ENCODE measurements at places on chromosomes 7 and 10.

- DNase-seq, result no peak
Measured at GRCh38 chr10:114577133-114577532, 80.9 kb downstream of the ABLIM1 start.

DNA sequence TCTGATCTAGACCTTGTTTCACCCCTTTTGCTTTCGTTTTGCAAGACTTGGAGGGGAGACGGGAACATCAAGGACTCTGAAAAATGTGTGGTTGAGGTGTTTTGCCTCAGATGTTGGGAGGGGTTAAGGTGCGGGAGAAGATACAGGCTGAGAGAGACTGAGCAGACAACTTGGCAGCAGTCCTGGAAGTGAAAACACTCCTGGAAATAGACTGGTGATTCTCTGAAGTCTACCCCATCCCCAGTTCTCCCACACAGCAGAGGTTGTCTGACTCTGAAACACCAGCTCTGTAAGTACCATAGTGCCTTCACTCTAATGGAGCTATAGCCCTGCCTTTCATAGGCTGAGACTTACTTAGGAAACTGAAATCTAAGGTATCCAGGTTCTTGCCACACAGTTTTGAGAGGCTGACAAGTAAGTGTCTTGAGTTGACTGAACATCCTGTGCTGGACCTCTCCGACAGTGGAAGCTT, 152.5 kb downstream of the PPP1R9A start:
- DNase-seq, result no peak

DNA sequence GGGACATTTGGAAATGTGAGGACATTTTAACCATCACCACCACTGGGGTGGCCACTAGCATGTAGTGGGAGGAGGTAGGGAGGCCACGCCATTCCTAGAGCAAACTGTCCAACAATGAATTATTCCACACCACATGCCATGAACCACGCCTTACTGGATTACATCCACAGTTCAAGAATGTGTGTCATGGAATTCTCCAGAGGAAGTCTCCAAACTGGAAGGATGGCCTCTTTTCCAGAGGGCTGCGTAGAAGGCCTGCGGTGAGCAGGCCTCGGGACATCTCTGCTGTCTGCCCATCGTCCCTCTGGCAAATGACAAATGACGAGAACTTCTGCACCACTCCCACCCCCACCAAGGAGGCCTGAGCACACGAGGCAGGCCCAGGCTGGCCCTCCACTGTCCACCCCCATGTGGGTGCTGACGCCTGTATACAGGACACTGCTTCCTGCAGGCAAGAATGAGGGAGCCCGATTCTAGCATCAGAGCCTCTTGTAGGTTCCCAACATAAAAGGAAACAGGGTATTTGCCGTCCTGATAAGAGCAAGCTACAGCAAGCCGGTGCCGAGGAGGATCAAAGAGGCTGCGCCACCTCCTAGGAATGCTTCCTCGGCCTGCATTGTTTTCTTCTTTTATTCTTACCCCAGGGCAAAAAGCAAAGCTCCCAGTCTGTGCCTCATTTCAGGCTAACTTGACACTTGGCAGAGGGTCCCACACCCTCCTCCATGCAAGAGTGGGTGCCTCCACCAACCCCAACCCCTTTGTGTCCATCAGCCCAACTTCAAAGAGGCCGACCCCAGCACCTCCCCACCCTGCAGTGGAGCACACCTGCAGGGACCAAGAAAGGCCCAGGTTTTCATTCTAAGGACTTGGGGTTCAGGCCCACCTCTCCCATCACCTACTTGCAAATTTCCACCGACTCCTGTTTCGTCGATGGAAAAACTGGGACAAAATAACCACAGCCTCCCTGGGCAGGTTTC, 23.9 kb downstream of the TNS3 start:
- DNase-seq, result no peak

- DNase-seq, result no peak
Measured at GRCh38 chr10:24393201-24393600, 184.3 kb downstream of the KIAA1217 start.

GRCh38 chr10:119650062-119650461, 1.1 kb upstream of the BAG3 start:
- no peak for DNase-seq

GRCh38 chr7:7535691-7536090, at the start of gene COL28A1:
Gene COL28A1, minus strand, starts transcription at chr7:7535873. Its CDS starts 2,998 bp downstream, at chr7:7532875.
- DNase-seq, result no peak

GRCh38 chr7:34845666-34846361, 187.8 kb downstream of the NPSR1 start:
- no peak for DNase-seq

GRCh38 chr7:98126311-98127142, 19.9 kb downstream of the LMTK2 start:
- no peak for DNase-seq

GRCh38 chr7:179209-179681, 13.1 kb upstream of the FAM20C start:
- no peak for DNase-seq

GRCh38 chr7:110943701-110944345, 147.1 kb upstream of the LRRN3 start:
- DNase-seq, result no peak

GRCh38 chr10:80484243-80484642, 30.1 kb downstream of the TSPAN14 start:
- DNase-seq, result no peak

DNA sequence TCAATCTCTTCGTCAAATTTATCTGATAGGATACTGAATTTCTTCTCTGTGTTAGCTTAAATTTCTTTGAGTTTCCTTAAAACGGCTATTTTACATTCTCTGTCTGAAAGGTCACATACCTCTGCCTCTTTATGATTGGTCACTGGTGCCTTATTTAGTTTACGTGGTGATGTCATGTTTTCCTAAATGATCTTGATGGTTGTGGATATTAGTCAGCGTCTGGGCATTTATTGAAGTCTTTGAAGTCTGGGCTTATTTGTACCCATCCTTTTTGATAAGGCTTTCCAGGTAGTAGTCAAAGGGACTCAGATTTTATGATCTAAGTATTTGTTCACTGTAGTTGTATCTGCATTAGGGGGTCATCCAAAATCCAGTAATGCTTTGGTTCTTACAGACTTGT, 1407.5 kb upstream of the LRRTM3 start:
- no peak for DNase-seq

GRCh38 chr10:132124201-132124920, 58.6 kb downstream of the JAKMIP3 start:
- no peak for DNase-seq

DNA sequence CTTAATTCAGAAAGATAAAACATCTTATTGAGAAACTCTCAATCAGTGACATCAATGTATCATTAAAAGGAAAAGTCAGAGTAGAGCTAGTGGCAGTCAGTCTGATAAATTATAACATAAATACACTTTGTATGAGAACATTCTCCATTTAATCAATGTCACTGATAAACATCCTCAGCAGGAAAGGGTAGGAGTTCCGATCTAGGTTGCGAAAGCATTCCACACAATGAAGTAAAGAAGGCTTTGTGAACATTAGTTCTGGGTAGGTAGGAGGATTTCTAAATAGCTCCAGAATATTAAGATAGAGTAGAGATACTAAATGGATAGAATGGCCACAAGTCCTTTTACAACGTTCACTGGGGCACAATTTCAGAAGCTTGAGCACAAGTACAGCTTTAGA, 179.7 kb upstream of the MALRD1 start:
- no peak for DNase-seq

GRCh38 chr10:86693721-86694369, 25.5 kb downstream of the LDB3 start:
- no peak for DNase-seq

GRCh38 chr7:126303926-126304325, 948.8 kb downstream of the GRM8 start:
- DNase-seq, result no peak

- no peak for DNase-seq
Measured at GRCh38 chr10:18044976-18045720, 93.4 kb downstream of the SLC39A12 start.

- DNase-seq, result no peak
Measured at GRCh38 chr7:115558161-115558560, 472.4 kb downstream of the TFEC start.

DNA sequence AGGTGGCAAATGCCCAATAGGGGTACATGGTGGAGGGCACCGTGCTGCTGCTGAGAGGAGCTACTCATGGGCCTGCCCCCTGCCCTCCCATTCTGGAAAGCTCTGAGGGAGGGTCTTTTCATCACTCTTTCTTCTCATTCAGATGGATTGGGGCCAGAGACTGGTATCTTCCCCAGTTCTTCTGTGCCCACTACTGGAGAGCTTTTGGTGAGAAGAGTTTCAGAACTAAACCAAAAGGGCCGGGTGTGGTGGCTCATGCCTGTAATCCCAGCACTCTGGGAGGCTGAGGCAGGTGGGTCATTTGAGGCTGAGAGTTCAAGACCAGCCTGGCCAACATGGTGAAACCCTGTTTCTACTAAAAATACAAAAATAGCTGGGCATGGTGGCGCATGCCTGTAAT, 12.5 kb downstream of the ADRA2A start:
- DNase-seq, result no peak

DNA sequence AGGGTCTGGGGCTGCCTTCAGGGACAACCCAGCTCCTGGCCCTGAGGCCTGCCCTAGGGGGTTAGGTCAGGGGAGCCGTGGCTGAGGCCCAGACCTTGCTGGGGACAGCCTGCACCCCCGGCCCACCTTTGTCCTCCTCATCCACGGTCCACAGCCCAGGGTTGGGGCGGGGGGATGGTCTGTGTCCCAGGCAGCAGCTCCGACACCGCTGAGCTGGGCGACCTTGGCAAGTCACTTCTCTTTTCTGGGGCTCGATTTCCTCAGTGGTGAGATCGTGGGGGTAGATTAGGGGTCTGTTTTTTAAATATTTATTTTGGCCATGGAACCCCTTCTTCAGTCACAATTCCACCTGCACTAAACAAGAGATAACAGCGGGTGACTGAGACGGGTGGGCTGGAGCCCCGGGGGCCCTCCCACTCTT, 30.9 kb downstream of the DNAJB12 start:
- DNase-seq, result no peak

DNA sequence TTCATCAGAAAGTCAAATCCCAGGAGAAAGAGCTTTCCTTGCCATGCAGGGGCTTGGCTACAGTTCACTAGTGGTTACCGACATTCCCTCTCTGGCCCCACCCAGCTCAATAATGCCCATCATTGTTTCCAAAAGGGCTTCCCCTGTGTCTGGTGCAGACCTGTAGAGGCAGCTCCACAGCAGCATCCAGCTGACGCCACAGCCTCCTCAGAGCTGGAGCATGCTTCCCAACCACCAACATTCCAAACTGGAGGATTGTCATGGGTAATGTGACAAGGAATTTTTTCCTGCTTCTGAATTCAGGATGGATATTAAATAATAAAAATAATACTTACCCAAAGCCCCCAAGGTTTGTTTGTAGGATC, 77.4 kb downstream of the ZNF365 start:
- DNase-seq, result no peak

DNA sequence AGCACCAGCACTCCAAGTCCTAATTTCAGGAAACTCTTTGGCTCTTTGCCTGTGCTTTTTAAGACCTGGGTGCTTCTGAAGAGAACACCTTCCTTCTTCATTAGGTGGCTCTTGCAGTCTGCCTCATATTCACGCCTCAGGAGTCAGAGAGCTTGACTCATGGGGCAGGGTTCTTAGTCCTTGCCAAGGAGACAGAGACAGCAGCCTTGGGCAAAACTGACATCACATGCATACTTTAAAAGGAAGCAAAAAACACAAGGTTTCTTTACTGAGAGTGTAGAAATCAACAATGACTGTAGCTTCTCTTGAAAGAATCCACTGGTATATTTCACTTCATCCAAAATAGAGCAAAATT, 780.6 kb downstream of the INHBA start:
- no peak for DNase-seq

- no peak for DNase-seq
Measured at GRCh38 chr7:84948634-84949033, 238.2 kb downstream of the SEMA3D start.

DNA sequence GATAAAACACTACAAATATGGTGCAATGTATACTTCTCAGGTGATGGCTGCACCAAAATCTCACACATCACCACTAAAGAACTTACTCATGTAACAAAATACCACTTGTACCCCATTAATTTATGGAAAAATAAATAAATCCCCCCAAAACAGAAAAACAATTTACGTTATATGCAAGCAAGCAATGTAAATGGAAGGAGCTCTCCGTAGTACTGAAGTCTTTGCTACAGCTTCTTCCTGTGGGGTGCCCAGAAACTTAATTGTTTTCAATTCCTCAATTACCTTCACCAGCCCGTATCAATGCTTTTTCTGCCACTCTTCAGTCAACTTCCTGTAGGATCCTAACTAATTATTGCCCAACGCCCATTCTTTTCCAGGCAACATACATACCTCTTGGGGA, 138.1 kb downstream of the RELN start:
- no peak for DNase-seq

DNA sequence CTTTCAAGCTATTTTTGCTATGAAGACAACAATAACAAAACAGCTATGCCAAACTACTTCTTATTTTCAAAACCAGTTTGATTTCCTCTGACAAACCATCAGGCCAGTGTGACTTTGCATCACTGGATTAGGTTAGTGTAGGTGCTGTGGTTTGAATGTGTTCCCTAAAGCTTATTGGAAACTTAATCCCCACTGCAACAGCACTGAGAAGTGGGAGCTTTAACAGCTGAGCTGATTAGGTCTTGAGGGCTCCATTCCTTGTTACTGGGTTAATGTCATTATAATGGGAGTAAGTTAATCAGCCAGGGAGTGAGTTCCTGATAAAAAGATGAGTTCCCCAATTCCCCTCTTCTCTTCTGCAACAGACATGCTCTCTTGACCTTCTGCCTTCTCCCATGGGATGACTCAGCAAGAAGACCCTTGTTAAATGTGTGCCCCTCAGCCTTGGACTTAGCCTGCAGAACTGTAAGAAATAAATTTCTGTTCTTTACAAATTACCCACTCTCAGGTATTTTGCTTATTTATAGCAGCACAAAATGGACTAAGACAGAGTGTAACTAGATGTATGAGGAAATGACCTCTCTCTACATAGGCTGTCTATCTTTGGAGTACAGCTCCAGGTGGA, 186.8 kb downstream of the CTTNBP2 start:
- no peak for DNase-seq

DNA sequence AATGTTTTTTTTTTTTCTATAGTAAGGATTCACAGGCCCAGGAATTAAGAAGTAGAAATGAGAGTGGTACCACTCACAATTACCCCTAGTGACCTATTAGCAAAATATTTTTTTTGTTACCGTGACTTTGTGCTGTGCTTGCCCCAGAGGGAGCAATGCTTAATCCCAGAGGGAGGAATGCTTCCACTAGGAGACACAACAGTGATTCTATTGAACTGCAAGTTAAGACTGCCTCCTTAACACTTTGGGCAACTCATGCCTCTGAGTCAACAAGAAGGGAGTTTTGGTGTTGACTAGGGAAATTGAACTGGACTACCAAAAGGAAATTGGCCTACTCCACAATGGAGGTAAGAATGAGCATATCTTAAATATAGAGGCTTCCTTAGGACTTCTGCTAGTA, 17.2 kb upstream of the MEOX2 start:
- no peak for DNase-seq

All from immature natural killer cell (primary cell).